ENCODE measurements at places on chromosomes 16 and 17.

DNA sequence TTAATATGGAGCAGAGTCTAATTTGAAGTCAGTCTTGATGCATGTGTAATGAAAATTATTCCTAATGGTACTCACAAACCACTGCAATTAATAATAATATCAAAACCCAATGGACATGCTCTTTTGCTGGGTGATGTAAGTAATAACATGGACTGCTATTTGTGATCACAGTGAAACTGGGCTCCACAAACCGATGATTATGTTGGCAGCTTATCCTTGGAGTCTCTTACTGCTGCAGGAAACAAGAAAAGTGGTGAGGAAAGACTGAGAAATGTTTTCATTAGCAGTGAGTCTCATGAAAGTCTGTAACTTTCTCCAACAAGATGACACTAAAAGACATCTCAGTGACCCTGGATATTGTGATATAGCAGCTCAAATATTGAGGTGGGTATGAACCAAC, 45.2 kb downstream of the TMEM100 start:
- no peak for DNase-seq

GRCh38 chr17:19706791-19707727, 9.3 kb downstream of the SLC47A2 start:
- peak; percentile 30 for DNase-seq

DNA sequence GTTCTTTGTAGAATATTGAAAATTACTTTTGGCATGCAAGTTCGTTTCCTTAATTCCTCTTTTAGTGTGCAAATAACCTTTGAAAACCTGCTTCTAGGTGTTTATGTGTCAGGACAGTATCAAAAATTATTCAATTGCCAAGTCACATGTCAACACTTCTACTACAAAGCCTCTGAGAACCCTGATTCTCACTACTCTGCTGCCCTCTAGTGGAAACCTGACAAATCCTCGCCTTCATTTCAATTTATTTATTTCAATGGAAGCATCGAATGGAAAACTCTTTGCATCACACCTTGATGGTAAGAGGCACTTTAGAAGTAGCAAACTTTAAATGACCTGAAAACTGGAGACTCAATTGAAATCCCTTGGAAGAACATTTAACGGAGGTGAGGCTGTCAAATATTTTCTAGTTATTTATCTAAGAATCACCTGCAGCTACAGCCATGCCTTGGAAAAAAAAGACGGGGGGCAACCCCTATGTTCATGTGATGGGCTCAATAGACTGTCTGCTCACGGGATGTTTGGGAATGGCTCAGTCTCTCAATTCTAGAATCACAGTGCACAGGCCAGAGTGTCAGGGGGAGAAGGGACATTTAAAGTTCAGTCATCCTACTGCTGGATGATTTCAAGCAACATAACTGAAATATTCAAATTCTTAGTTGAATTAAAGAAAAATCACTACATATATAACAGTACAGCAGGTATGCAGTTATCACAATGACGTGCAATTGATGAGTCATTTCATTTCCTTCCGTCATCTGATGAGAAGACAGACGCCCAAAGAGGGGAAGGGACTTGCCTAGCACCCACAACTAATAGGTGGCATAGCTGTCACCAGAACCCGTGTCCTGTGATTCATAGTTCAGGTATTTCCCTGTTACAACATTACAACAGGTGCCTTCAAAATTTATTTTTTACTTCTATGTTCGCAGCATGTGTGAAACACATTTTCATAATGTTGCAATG, 563.9 kb downstream of the TOX3 start:
- no peak for DNase-seq

DNA sequence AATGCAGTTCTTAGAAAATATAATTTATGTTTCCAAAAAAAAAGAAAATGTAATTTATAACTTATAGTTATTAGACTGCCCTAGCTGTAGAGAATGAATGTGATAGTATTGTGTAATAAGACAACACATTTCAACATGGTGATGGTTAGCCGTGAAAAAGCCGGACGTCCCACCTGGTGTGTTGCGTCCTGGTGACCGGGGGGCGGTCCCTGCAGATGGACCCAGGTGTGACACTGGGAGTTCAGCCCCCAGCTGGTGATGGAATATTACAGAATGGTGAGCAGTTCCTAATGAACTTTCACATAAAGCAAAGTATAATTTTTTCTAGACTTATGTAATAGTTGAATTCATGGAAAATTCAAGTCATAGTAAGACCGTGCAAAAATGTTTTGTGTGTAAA, 132.8 kb downstream of the LAT start:
- no peak for DNase-seq

- peak; percentile 64 for DNase-seq
These were observed 48.7 kb upstream of the WSB1 start for GRCh38 chr17:27245230-27245696.

DNA sequence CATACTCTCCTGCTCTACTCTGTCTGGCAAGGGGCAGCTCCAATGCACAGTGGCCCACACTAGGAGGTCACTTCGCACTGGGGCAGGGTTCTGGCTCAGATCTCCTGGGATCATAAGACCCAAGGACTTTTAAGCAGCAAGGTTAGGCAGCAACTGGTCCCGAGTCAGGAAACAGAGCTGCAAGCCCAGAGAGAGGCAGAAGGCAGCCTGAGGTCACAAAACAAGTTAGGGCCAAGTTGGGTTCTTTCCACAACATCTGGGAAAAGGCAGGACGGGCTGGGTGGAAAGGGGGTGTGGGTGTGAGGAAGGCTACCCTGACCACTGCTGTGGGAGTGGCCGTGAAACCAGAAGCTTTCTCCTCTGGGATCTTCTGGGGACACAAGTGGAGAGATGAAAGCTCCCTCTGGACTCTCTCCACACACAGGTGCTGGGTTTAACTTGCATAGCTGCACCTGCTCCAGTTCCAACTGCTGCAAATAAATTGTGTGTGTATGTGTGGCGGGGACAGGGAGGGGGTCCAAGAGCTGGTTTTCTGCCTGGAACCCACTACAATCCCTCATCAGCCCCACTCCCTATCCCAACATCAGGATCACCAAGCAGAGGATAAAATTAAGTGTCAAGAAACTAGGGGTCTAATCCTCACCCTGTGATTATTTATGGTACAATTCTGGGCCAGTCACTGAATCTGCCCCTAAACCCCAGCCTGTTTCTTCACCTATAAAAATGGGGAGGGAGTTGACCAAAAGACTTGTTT, 8.0 kb upstream of the TSPOAP1 start:
- DNase-seq = peak; percentile 22

- DNase-seq = no peak
These were observed 143.9 kb upstream of the SDK2 start for GRCh38 chr17:73788111-73788510.

DNA sequence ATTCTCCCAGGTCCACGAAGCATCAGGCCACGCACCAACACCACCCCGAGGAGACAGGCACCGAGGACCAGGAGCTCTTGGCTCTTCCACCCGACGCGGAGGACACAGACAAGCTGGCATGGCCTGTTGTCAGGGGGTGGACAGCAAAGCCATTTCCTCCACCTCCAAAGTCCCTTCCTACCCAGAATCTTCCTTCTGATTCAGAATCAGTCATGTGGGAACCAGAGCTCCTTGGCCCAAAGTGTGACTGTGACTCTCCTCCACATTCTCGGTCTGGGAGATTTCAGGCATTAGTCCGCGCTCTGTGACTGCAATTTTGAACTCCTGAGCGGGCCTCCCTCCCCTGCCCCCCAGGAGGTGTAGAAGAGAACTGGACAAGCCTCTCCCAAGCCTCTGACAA, 9.2 kb downstream of the DNAH17 start:
- DNase-seq = no peak

DNA sequence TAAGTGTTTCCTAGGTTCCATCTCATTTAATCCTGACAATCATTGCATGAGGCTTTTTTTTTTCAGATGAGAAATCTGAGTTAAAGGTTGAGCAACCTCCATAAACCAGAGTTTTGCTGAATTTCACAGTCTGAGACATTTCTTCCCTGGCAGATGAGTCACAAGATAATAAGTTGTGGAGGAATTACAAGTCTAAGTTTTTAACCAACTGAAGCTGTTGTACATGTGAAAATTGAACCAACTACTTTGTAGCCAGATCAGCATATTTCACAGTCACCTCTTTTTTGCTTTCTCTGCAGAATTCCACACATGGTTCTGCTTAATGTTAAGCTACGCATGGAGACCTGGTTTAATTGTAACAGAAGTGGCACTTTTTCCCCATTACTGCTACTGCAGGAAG, 765.6 kb downstream of the CDH11 start:
- DNase-seq = no peak

GRCh38 chr17:17503566-17504130, 7.5 kb upstream of the RASD1 start:
- DNase-seq = no peak

DNA sequence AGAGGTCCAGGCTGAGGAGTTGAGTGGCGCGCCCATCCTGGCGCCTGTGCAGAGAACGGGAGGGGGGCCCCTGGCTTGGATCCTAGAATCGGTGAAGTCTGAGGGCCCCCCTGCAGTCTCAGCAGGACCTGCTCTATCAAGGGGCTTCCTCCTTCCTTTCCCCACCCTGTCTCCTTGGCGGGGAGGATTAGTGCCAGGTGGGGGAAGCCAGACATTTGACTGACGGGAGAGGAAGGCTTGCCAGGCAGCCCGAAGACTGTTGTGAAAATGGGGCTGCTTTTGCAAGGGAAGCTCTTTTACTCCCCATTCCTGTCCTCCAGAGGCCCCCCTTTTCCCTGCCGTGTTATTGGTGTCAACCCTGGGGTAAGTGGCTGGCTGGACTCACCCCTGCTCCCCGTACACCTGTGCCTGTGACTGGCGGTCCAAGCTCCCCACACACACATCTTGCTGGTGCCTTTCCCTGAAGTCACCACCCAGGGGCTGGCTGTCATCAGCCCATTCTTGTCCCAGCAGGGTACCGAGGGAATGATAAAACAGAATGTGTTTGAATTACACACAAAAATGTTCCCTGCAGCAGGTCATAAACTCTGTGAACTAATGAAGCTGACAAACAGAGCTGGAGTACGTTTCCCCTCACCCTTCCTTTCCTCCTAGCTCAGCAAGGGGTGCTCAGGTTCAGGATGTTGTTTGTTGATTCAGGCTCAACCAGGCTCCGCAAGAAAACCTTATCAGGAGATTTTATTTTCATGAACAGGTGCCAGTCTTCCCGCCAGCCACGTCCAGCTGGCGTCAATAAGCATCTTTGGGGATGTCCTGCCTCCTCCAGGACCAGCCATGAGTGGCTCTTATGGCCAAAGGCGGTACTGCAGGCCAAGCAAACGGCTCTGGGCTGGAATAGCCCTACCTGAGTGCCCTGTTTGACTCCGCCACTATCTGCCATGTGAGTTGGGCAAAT, 4.4 kb upstream of the ARMC7 start:
- DNase-seq = peak; percentile 70

DNA sequence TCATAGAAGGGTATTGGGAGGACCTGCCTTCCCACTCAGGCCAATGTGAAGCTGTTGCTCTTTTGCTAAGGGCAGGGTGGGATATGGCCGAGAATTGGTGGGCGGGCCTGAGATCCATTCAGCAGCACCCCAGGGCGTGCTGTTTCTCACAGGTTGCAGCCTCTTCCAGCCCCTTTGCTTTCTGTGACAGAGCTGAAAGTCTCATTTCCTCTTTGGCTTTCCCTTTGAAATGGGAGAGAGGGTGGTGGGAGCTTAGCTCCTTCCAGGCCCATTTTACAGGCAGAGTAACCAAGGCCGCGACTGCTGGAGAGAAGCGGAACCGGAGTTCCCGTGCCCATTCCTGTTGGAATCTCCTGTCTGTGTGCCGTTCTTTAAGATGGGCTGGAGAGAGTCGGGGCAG, 183.0 kb downstream of the RAB11FIP4 start:
- DNase-seq = no peak

DNA sequence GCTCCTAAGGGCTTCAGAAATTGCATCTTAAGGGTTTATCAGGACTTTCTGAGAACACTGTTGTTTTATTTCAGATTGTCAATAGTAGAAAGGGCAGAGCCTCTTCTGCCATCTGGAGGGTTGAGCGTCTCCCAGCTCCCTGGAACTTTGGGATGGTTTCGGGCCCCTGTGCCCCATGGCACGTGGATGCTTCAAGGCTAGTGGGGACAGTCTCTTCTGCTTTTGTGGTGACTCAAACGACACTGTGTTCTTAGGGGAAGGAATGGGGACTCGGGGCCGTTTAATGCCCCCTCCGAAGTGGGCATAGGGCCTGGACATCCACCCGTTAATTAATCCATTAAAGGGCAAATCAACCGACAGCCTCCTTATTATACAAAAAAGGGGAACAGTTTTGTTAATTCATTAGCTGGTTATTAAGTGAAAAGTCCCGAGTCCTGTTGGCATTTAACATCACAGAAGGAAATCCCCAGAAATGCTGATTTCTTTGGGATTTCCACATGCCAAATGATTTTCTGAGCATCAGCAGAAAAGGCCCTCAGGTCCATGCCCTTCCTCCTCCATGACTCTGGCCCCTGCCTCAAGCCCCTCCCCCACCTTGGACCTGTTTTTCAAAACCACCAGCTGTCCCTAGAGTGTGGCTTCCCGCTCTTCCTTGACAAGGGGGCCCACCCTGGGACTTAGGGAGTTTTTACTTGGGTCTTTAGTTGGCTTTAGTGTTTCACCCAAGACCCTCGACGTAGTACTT, 68.7 kb downstream of the ARSG start:
- no peak for DNase-seq

GRCh38 chr17:64217249-64217691, 45.8 kb downstream of the TEX2 start:
- DNase-seq = no peak
